ENCODE measurements at places on chromosomes 1 and 21. TPM values are rescaled to one million over a fixed set of nuclear protein-coding genes. Genes with fewer than 3 reads are reported as not detected.

FLG2 gene
- total RNA-seq = not detected

FAM163A gene
- total RNA-seq = 0.05 TPM

LRRC39 gene
- 0.33 TPM for total RNA-seq

LAMB3 gene
- total RNA-seq = 7.8 TPM

SPATA46 gene
- total RNA-seq = not detected

TENT5C gene
- total RNA-seq = 2.4 TPM

MXRA8 gene
- 4.5 TPM for total RNA-seq

MDM4 gene
- total RNA-seq = 27.4 TPM

TMEM269 gene
- total RNA-seq = 0.08 TPM

OR2L2 gene
- 0.05 TPM for total RNA-seq

- DNase-seq = no peak
Measured at GRCh38 chr1:181143102-181143859, 54.8 kb downstream of the IER5 start.

GRCh38 chr1:3060601-3061551, 8.1 kb upstream of the PRDM16 start:
- no peak for DNase-seq

GRCh38 chr1:63602629-63603028, 9.4 kb downstream of the PGM1 start:
- no peak for DNase-seq

- no peak for DNase-seq
Measured at GRCh38 chr1:57384901-57385300, 39.0 kb downstream of the DAB1 start.

- no peak for DNase-seq
Measured at GRCh38 chr1:10583641-10584040, 108.9 kb downstream of the PEX14 start.

DNA sequence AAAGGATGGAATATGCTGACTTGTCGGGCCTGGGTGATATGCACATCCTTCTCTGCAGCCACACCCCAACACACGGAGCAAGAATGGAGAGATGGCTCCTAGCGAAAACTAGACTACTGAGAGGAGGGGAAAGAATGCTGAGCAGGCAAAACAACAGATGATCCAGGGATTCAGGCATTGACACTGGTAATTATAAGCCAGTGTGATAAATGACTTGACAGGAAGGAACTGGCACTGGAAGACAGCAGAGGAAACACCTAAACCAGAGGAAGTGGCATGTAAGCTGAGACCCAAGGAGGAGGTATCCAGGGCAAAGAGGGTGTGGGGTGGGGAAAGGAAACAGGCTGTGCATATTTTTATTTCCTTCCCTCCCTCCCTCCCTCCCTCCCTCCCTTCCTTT, 31.7 kb upstream of the KHDRBS1 start:
- no peak for DNase-seq

DNA sequence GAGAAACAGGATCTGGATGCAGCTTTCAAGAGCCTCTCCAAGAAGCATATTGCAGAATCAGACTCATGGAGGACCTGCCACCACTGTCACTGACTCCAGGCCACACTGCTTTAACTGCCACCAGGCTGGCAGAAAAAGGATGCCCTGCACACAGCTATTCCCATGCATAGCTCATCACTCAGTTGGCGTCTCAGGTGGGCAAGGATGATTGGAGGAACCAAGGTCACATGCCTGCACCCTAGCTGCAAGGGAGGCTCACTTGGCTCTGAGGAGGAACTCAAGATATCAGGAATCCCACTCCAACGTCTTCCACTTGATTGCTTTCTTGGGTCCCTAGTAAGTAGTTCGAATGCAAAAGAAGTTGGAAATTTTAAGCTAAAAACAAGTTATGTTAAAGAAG, 19.6 kb upstream of the SPOCD1 start:
- no peak for DNase-seq

- DNase-seq = no peak
Measured at GRCh38 chr1:147389532-147390184, 147.2 kb downstream of the CHD1L start.

GRCh38 chr1:154495496-154496273, 6.3 kb upstream of the TDRD10 start:
- no peak for DNase-seq

DNA sequence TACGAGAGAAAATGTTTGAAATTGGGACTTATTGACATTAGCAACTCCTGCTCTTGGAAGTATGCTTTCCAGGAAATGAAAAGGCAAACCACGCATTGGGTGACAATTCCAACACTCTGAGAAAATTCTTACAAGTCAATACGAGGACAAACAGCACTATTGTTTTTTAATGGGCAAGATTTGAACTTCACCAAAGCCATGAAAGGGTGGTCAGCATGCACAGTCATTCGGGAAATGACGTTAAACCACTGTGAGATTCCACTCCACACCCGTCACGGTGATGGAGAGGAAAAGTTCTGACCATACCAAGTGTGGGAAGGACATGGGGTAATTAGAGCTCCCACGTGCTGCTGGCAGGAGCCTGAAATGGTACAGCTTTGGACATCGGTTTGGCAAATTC, 12.2 kb upstream of the PRXL2B start:
- DNase-seq = no peak

- no peak for DNase-seq
Measured at GRCh38 chr1:160137216-160137862, 14.1 kb upstream of the ATP1A4 start.

DNA sequence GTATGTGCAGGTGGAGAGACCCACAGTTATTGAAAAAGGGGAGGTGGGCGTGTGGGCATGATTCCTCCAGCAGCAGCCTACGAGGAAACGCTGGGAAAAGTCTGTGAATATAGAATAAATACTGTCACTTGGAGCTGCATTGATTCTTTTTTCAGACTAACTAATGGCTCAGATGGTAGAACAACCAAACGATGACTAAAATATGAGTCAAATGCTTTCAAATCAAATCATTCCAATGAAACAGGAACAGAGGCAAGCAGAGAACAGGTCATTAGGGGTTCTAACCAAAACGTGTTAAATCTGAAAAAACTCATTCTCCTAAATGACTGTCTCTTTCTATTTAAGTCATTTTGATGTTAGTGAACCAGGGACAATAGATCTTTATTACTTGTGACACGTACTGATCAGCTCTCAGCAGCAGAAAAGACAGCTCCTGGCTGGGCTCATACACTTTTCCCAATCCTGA, 35.1 kb upstream of the SEC16B start:
- no peak for DNase-seq

GRCh38 chr1:207644166-207644851, 624 bp upstream of the CR1L start:
- no peak for DNase-seq
